ENCODE measurements at places on chromosomes 5 and 9.

- DNase-seq, result no peak
Measured at GRCh38 chr5:91357806-91358205, 25.3 kb downstream of the ARRDC3 start.

GRCh38 chr9:137181680-137182079 is 6.7 kb downstream of the ANAPC2 start:
- DNase-seq, result no peak

DNA sequence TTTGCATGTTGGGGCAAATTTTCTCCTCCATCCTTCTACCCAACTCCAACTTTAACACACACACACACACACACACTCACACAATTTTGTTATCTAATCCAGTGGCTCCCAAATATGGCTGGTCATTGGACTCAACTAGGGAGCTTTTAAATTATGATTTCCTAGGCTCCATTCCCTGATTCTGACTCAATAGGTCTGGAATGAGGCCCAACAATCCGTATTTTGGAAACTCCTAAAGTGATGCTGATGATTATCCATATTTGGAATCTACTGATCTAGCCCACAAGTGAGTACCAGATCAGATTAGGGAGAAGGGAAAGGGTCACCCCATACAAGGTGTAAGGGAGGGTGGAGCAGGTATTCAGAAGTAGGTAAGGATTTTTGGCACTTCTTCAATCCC is 309.7 kb downstream of the TLE1 start:
- DNase-seq, result no peak

DNA sequence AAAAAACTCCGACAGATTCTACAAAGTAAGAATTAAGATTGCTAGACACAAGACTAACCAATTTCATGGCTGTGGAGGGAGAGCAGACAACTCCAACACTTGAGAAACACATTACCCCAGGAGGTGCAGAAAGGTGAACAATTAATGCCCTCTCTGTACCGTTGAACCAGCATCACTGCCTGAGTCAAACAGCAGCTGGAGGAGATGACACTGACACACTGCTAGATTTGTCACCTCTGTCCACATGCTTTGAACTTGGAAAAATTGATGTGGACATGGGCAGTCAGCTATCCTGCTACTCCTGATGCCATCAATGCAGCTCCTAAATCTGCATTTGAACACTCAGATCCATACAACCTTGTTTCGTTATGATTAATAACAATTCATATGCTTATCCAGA is 51.7 kb downstream of the GPBP1 start:
- no peak for DNase-seq

GRCh38 chr9:12065050-12065449 is 628.1 kb upstream of the TYRP1 start:
- DNase-seq, result no peak

DNA sequence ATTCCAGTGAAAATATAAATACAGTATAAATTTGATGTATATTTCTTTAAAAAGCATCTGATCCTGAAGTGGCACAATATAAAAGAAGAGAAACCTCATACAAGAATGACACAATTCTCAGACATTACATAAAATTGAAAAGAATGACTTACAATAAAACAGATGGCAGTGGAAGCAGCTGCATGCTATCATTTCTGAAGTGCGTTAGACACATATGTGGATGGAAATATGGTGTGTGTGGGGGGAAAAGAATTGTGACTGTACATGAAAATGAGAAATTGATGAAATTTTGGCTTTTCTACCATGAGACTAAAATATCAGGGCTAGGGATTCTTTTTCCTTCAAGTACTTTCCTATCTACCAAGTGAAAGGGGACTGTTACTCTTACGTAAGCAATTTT is 45.9 kb upstream of the CDH18 start:
- DNase-seq, result no peak

DNA sequence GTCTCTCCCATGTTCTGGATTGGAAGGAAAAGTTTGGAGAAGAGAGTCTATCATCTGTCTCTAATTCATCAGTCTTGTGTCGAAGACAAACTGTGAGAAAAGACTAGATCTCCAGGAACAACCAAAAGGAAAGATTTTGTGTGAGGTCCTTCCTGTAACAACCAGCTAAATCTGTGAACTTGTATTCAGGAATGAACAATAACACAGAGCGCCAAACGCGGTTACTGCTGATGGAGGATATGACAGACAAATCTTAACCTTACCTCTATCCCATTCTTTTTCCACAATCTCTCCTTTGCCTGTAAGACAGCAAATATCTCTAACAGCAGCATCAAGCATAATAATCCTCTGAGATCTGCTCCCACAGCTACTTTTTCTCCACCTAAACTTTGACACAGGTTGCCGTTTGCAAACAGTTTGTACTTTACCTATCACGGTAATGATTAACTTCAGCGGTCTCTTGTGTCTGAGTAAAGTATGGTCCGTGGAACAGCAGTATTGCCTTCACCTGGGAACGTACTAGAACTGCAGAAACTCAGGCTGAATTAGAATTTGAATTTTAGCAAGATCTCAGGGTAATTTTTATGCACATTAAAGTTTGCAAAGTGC is 387.6 kb downstream of the ELAVL2 start:
- no peak for DNase-seq

DNA sequence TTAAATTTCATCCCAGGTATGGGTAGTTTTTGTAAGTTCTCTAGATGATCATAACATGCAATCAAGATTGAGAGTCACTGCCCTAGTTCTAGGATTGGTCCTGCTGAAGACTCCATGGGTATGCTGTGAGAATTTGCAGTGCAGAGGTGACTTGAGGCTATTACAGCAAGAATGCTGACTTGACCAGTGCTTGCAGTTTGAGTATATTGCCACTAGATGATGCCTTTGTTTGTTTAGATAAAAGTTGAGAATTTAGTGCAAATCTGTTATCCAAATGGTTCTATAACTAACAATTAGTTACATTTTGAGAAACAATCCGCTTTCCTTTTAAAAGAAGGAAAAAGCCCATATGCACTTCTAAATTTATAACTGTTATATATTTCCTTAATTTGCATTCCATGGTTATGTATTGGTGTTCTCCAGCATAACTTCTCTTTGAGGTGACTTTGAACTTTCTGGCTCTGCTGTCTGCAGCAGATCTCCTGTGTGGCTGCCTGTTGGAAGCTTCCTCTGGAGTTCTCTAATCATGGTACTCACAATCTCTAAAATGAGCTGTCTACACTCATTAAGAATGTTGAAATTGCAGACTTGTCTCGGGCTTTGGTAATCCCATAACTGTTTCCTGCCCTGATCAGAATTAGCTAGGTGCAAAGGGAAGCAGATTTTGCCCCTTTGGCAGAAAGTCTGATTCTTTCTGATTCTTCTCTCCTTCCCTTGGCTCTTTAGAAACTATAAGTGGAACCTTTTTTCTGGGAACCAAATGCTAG is 24.9 kb downstream of the MELK start:
- no peak for DNase-seq

- no peak for DNase-seq
Measured at GRCh38 chr5:107263387-107264018, 407.2 kb downstream of the EFNA5 start.

Measured in stimulated activated CD4-positive, alpha-beta T cell treated with anti-CD3 and anti-CD28 coated beads, Interleukin-12 subunit alpha, Interleukin-12 subunit beta, amount 100 ng/mL, for 24 hours (primary cell).